ENCODE measurements at places on chromosomes 11 and 22. TPM values are rescaled to one million over a fixed set of nuclear protein-coding genes. Genes with fewer than 3 reads are reported as not detected.

SLC6A5 gene
- not detected for total RNA-seq

METTL15 gene
- 7.5 TPM for total RNA-seq

SLC16A8 gene
- total RNA-seq, result not detected

ZNF214 gene
- 2.1 TPM for total RNA-seq

PLAAT5 gene
- total RNA-seq, result not detected

EXPH5 gene
- total RNA-seq, result 5.4 TPM

KRTAP5-2 gene
- not detected for total RNA-seq

OLFML1 gene
- total RNA-seq, result not detected

CSNK2A3 gene
- 0.47 TPM for total RNA-seq

OVOL1 gene
- total RNA-seq, result 0.91 TPM

DTX4 gene
- 5.9 TPM for total RNA-seq

LRRC32 gene
- not detected for total RNA-seq

CATSPERZ gene
- not detected for total RNA-seq

RASD2 gene
- under 0.01 TPM for total RNA-seq

NRIP3 gene
- 1.7 TPM for total RNA-seq

Measured in hair follicular keratinocyte (primary cell).